Panc1 (cell line): ENCODE measurements at places on chromosomes 5 and 9. TPM values are rescaled to one million over a fixed set of nuclear protein-coding genes. Genes with fewer than 3 reads are reported as not detected.

HBEGF gene
- total RNA-seq: 5.0 TPM

ZNG1A gene
- 16.6 TPM for total RNA-seq

ROR2 gene
- 5.9 TPM for total RNA-seq

UNC13B gene
- 35.2 TPM for total RNA-seq

PCDHB4 gene
- total RNA-seq: 0.26 TPM
